Vagina (tissue), 2 donors: ENCODE measurements at places on chromosomes 5 and 9.

- DNase-seq, result no peak
Measured at GRCh38 chr5:16690243-16690852, 73.6 kb upstream of the RETREG1 start.

DNA sequence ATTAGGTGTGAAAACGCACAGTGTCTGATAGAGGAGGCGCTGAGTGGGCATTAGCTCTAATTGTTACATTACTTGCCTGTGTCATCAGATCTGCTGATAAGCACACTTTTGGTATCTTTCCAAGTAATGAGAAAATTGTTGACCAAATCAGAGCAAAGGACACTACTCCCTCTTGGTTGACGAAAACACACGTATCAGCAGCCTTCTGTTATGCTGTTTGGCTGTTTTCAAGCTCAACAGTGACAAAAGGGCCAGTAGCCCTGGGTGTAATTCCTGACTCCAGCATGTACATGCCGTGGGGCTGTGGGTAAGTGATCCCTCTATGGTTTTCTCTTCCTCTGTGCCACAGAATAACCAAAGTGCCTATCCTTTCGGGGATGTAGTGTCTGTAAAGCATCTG is 151.4 kb downstream of the AUH start:
- DNase-seq, result no peak

DNA sequence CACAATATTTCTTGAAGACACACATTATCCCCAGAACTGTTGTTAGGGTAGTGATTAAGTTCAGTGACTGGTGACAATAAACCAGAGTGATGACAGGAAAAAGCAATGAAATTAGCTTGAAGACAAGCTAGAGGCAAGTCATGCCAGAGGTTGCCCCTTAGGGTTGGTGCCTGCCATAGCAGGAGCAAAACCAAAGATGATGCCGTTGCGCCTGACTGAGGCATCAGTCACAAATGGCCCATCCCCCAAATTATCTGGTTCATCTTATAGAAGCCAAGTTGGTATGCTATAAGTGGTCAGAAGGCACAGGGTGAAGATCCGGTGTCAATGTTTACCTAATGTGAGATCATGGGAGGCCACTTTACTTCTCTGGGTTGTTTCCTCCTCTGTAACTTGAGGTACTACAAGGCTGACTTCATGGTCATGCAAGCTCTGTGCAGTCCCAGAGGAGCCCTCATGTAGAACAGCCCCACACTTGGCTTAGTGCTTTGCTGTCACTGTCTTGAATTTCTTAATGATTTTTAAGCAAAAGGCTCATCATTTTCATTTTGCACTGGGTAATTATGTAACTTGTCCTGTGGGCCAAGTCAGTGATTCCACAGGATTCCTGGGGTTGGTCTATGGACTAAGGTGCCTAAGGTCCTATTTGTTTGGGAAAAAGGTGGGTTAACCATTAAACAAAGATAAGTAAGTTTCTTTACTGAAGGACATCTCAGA is 211.3 kb downstream of the MAN2A1 start:
- DNase-seq, result no peak

DNA sequence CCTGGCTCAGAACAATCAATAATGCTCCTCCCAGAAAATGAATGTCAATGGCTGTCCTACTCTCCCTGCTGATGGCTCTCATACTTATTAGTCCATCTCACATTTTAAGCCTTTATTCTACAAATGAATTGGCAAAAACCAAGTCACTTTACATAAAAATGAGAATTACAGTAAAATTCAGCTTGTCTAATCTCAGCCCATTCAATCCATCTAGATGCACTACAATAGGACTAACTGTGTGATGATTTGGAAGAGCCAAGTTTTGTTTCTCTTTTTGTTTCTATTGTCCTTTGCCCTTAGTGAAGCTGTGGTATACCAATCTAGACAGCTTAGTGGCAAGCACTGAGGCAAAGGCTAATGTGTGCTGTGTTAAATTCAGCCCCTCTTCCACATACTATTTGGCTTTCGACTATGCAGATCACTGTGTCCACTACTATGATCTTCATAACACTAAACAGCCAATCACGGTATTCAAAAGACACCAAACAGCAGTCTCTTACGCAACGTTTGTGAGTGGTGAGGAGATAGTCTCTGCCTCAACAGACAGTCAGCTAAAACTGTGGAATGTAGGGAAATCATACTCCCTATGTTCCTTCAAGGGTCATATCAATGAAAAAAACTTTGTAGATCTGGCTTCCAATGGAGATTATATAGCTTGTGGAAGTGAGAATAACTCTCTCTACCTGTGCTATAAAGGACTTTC is 140.8 kb upstream of the ZNF462 start:
- DNase-seq, result no peak

DNA sequence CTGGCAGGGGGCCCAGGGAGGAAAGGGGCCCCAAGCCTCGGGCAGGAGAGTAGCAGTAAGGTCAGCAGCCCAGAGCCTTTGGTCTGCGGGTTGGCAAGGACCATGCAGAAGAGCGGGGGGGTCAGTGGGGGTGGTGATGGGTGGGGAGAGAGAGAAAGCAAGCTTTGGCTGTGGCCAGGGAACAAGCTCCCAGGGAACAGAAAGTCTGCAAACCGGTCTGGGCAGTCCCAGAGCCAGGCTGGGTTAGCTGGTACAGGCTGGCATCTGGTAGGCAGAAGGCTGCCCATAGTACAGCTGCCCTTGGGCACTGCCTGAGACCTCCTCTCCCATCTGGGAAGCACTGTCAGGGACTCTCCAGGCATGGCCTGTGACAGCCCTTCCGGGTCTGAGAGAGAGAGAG is 10.5 kb upstream of the EPB41L4B start:
- no peak for DNase-seq
